NT2/D1 (cell line): ENCODE measurements at places on chromosomes 1 and 21.

GRCh38 chr1:28110555-28110954, 22.1 kb upstream of the EYA3 start:
- no peak for DNase-seq

- DNase-seq, result no peak
Measured at GRCh38 chr1:231836227-231836893, 209.8 kb downstream of the DISC1 start.

GRCh38 chr1:94713472-94714141, 106.5 kb upstream of the SLC44A3 start:
- DNase-seq, result peak; percentile 69

- DNase-seq, result no peak
Measured at GRCh38 chr1:101285922-101286570, 49.2 kb downstream of the S1PR1 start.

DNA sequence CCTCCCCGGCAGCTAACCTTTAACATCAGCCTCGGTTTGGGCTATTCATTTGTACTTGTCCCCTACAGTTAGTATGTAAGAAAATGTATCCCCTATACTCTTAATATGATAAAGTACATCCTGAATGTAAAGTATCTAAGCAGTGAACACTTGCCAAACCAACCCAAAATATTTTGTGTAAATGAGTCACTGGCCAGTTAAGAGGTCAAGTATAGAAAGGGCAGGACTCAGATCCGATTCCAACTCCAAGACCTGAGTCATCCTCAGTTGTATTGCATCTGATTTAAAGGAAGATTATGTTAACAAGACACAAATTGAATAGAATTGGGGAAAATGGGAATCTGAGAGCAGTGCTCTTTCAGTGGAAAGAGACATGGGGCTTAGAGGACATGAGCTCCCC, 84.4 kb downstream of the CD58 start:
- no peak for DNase-seq

DNA sequence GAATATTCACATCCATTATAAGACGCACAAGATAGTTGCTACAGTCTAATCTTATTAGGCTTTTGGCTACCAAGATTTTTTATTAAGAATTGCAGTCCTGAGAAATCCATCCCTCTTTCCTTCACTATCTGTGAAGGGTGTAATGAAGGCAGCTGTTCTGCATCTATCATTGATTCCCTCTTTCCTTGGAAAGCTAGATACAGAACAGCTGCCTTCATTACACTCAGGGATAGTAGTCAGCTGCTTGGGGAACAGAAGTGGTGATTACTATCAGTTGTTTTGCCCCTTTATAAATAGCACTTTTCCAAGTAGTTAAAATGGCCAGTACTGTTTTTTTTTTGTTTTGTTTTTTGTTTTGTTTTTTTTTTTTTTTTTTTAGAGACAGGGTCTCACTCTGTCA, 70.2 kb downstream of the IARS2 start:
- no peak for DNase-seq

DNA sequence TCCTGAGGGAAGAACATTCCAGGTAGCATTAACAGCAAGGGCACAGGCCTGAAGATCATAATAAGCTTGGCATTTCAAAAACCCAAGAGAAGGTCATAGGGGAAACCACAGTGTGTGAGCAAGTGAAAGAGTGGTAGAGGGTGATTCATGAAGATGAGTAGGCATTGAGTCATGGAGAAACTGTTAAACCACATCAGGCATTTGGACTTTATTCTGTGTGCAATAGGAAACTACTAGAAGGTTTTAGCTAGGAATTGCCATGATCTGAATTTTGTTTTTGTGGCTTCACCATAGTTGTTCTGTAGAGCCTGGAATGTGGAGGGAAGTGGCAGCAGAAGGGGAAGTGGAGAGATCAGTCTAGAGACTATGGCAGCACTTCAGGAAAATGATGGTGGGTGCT, 359.0 kb upstream of the PTBP2 start:
- no peak for DNase-seq
